ENCODE measurements at places on chromosomes 12 and 14.

DNA sequence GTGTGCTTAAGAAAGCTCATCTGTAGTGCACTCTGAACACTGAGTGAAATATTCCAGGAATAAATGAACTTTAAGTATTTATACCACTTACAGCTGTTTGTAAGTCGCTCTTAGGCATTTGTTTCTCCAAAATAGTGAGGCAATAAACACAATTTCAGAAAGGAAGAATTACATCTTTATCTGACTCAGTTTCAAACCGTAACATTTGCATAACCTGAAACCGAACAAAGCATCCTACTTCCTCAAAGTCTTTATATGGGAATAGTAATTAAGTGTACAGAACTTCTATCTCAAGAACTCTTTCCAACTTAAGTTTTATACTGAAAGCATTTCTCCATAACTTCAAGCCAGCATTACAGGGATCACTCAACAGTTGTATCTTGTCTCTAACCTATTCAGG is 58.4 kb downstream of the SOX5 start:
- no peak for DNase-seq

- DNase-seq: no peak
Measured at GRCh38 chr14:89810101-89810500, 144.4 kb downstream of the EFCAB11 start.

DNA sequence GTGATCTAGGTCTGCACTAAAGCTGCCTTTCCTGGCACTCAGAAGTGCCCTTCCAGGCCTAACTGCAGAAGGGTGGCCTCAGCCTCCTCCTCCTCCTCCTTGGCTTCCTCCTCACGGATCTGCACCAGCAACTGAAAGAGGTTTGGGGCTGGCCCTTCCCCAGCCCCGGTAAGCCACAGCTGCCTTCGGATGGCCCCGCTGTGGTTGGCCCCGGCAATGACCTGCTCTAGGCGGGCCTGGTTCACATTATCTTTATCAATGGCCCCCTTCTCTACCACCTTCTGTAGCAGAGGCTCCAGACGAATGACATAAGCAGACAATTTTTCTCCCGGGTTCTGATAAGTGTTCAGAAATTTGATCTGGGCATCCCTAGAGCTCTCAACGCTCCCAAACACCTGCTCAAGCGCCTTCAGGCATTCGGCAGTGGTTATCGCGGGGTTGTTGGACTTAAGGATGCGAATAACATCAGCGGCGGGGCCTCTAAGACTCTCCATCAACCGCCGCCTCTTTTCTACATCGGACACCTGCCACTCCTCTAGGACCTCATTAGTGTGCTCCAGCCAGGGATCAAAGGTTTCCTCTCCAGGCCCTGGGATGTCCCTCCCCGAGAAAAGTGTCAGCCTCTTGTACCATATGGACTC is 1.5 kb downstream of the PNMA1 start:
- DNase-seq: no peak

GRCh38 chr14:44468771-44469170 is 38.3 kb downstream of the FSCB start:
- DNase-seq: no peak

DNA sequence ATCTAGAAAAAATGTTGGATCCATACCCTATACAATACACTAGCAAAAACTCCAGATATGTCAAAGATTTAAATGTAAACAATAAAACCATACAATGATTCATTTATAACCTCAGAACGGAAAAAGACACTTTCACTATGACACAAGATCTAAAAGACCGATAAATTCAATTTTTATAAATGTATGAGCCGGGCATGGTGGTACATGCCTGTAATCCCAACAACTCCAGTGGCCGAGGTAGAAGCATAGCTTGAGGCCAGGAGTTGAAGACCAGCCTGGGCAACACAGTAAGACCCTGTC is 2.5 kb upstream of the SOS2 start:
- no peak for DNase-seq

DNA sequence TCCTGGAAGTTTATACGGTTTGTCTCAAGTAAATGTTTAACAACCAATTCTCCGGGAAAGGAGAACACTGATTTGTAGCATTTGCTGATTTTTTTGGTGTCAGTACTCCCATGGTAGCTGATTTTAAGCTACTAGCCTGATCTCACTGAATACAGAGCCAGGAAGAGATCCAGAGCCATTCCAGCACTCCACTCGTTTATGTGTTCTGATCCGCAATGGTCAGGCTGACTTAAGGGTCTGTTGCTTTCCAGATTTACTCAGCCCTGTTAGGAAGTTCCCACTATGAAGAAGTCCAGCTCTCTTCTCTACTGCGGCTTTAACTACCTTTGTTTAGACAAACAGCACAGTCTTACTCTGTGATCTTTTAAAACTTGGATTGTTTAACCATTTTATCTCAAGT is 38.0 kb upstream of the NID2 start:
- DNase-seq: no peak

- no peak for DNase-seq
Measured at GRCh38 chr12:132067182-132067581, 76.9 kb downstream of the DDX51 start.

- no peak for DNase-seq
Measured at GRCh38 chr14:65277027-65277426, 135.5 kb upstream of the FUT8 start.

DNA sequence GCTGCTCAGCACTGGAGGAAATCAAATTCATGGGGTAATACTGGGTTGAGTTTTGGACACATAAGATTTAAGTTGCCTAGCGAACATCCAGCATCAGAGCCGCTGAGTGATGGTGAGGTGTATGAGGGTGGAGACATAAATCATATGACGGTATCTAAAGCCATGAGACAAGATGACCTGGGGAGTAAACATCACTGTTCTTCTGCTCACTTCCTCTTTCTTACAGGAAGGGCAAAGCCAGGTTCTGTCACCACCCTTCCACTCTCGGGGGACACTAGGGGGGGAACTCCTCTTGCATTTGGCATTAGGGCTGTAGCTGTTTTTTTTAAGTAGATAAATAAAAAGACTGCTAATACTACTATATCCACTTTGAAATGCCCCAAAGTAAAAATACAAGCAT is 24.0 kb downstream of the PRDM4 start:
- DNase-seq: no peak

DNA sequence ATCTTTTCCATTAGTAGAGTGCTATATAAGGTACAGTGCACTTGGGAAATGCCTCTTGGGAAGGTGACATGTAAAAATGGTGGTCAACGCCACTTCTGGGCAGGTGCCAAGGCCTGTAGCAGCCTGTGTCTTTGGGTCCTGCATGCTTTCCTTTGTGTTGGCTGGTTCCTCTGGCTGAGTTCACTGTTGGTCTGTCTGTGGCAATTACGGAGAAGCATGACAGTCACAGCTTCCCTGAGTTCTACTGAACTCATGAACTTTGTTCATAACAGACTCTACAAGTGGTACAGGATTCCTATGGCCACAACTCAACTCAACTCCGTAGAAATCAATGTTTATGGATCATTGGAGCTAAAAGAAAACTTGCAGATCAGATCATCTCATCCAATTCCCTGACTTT is 98.0 kb downstream of the CACNA1C start:
- no peak for DNase-seq

DNA sequence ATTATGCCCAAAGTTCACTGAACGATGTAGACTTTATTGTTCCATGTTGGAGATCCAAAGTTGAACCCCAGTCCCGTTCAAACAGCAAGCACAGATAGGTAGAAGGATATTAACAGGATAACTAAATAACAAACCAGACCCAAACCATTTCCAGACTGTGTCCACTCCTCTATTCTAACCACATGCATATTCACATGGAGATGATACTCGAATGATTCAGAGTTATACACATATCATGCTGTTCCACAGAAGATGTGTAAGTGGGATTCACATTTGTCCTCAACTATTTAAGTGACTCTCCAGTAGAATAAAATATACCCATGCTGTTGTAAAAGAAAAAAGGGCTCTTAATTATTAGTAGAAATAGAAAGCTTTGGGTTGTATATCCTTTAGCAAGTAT is 185.9 kb downstream of the ITPR2 start:
- DNase-seq: no peak

GRCh38 chr14:37027188-37027824 is 145.1 kb downstream of the SLC25A21 start:
- no peak for DNase-seq

DNA sequence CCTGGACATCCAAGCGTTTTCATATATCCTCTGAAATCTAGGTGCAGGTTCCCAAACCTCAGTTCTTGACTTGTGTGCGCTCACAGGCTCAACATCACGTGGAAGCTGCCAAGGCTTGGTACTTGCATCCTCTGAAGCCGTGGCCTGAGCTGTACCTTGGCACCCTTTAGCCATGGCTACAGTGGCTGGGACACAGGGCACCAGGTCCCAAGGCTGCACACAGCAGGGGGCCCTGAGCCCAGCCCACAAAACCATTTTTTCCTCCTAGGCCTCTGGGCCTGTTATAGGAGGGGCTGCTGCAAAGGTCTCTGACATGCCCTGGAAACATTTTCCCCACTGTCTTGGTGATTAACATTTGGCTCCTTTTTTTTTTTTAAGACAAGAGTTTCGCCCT is 11.6 kb upstream of the FAM177A1 start:
- no peak for DNase-seq

DNA sequence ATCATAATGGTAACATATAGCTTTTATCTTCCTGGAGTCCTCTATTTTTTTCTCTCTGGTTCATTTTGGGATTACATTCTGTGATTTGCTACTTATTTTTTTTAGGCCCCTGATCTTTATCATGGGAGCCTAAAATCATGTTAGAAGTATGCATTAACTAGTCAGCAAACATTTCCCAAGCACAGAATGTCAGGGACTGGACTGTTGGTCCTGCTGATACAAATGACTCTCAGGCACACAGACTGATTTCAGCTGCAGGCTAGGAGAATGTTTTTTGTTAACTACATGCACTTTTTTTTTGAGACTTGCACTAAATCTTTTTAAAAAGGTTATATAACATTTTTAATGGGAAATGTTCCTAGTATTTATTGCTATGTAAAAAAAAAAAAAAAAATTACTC is 131.1 kb downstream of the ACSS3 start:
- no peak for DNase-seq

DNA sequence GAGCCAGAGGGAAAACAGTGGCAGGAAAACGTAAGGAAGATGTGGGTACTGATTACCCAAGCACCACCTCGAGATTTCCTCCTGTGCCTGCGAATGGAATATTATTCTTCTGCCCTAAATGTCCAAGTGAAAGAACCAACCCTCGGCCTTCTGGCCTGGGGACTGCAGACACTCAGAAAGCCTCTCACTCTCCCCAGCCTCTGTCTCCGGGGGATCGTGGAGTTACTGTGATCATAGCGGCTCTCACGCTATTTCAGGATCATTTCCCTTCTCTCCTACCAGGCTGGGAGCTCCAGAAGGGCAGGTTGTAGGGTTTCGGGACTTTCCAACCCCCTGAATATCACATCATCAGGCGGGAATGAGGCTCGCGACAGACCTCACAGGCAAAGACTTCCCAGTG is 68.9 kb downstream of the KDM2B start:
- no peak for DNase-seq

GRCh38 chr12:114749065-114749464 is 65.1 kb upstream of the TBX3 start:
- DNase-seq: no peak

- no peak for DNase-seq
Measured at GRCh38 chr14:75648066-75648838, 12.4 kb downstream of the ERG28 start.

GRCh38 chr14:68863610-68864360 is 70.9 kb upstream of the ZFP36L1 start:
- DNase-seq: no peak

GRCh38 chr14:22882529-22883172 is 371 bp upstream of the REM2 start:
- DNase-seq: no peak

- DNase-seq: no peak
Measured at GRCh38 chr12:40031965-40032364, 73.9 kb downstream of the SLC2A13 start.

DNA sequence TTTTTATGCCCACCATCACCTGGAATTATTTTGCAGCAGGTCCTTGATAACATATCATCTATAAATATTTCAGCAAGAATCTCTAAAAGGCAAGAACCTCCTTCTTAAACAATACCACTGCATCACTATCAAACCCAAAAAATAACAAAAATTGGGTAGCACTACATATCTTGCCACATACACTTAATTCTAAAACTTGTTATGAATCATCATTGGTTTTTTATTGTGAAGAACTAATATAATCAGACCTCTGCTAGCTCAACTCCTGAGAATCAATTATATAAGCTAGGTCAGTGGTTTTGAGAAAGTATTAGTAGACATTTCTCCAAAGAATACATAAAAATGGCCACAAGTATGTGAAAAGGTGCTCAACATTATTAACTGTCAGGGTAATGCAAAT is 23.8 kb downstream of the SLC38A1 start:
- DNase-seq: no peak

GRCh38 chr12:3944620-3945019 is 71.4 kb upstream of the PARP11 start:
- DNase-seq: no peak

DNA sequence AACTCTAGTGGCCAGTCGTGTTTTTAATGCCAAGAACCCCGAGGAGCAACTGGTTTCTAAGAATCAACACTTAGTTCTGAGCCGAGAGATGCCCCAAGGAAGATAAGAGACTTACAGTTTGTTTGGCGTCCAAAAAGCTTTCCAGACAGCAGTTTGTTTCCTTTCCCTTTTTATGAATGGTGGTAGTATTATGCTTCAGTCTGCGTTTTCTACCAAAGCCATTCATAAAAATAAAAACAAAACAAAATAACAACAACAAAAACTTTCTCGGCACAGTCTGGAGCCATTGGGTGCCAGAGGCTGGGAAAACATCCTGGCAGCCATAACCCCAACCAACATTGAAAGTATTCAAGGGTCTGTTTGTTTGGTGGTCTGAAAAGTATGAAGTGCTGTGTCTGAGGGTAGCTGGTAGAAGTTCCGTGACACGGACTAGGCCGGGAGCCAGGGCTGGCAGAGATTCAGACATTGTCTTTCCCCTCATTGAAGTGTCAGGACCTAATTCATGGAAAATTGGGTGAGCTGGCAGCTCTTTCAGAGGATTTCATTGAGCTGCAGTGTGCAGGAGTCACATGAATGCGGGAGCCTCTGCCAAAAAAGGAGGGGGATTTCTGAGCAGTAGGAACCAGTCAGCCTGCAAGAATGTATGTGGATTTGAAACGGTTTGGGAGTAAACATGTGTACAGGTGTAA is 124.2 kb downstream of the HMGA2 start:
- peak; percentile 98 for DNase-seq

DNA sequence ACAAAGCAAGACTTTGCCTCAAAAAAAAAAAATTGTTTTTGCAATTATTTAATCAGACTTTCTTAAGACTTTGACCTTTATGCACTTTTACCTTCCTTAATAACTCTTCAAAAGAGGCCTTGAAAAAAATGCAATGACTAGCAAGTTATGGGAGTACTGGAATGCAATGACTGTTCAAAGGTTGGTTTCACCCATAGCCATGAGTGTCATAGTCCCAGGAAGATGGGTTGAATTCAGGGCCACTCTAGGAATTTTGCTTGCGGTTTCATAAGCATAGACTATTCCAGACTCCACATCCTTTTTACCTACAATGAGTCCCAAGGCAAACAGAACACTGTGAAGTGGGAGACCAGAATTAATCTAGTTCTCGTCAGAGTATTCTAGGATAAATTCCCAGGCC is 29.4 kb upstream of the DENND5B start:
- DNase-seq: no peak
